ENCODE measurements at places on chromosomes 12 and 14.
A peak's percentile ranks its signal among the peaks of the same experiment; 100 is the strongest.

- no peak for DNase-seq
These were observed at the start of gene DNAJC22 for GRCh38 chr12:49346659-49347310. Gene DNAJC22 (plus strand): TSS chr12:49346888. CDS start chr12:49348873, 1,985 bp downstream.

- DNase-seq: peak; percentile 20
These were observed 31.5 kb downstream of the TMEM63C start for GRCh38 chr14:77212943-77213678.

DNA sequence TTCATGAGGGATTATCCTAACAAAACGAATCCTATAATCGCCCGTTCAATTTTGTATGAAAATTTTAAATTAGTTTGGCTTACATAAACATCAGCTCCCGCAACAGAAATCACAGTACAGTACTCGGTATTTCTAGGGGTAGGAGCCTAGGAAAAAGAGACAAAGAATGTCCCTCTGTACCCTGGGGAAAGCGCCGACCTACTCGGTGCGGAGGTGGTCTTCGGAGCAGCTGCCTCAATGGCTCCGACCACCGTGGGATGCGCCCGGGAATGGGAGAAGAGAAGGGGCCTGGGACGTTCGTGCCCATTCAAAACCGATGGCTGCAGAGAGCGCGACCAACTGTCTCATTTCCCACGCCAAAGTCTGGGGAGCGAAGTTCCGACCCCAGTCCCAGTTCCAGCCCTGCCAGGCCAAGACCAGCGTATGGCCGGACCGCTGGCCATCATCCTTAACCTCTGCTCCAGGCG lies 618 bp downstream of the GNPNAT1 start:
- DNase-seq: peak; percentile 8

- no peak for DNase-seq
These were observed 3.2 kb upstream of the ZNF839 start for GRCh38 chr14:102316338-102316742.

- peak; percentile 81 for DNase-seq
These were observed 10.7 kb downstream of the GPR19 start for GRCh38 chr12:12685305-12685704.

DNA sequence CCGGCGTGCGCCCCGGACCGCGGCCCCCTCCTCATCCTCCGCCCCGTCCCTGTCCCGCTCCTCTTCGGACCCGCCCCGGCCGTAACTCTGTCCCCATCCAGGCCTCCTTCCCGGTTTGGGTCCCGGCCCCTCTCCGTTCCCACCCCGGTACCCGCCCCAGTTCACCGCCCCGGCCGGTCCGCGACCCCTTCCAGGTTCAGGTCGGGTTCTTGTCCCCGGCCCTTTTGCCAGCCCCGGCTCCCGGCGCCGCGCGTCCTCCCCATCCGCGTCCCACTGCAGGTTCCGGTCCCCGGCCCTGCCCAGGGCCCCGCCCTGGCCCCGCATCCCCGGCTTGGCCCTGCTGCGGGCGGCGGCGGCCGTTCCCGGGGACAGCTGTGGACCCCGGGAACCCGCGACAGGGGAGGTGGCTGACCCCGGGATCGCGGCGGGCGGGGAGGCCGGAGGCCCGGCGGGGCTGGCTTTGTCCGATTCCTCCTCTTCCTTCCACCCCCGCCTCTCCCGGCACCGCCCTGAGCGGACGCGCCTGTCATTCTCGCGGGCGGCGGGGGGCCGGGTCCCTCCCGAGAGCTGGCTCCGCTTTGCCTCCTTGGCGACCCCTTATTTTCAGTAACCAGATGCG lies 601 bp downstream of the KLC1 start:
- DNase-seq: no peak

GRCh38 chr14:52412426-52412825 lies 98.3 kb downstream of the PTGER2 start:
- no peak for DNase-seq

- no peak for DNase-seq
These were observed 8.7 kb downstream of the MARK3 start for GRCh38 chr14:103393676-103394626.

DNA sequence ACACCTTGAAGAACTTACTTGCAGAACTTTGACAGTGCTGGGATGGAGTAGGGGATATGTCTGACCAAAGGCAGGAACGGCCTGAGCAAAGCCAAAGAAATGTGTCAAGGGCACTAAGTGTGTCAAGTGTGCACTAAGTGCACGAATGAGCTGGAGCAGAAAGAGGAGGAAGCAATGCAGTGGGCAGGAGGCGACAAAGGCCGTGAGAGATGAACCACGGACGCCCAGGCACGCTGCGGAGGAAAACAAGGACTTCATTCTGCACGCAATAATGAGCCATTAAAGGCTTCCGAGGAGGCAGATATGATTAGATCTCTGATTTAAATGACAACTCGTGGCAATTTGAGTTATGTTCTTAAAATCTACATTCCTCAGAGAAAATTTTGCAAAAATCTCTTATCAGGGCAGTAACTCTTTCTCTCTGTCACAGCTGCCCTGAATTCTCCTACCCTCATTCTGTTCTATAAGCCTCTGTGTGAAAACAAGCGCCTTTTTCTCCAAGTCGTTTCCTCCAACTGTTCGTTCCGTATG lies 25.3 kb downstream of the GRIN2B start:
- DNase-seq: no peak

- DNase-seq: no peak
These were observed 81.6 kb downstream of the PLEKHG7 start for GRCh38 chr12:92784356-92784755.

DNA sequence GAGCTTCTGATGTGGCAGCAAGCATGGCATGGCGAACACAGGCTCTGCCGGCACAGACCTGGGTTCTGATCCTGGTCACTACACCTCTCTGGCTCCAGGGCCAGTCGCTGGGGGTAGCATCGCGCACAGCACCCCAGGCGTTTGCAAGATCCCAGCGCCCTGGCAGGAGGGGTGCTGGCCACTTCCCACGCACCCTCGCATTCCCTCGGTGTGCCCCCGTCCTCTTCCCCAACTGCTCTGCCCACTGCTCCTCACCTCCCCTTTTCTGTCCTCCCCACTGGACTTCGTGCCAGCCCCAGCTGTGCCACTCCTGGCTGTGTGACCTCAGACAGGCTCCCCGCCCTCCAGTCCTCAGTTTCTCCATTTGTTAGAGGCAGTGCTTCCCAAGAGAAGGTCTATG lies 2.8 kb downstream of the CDK2AP1 start:
- DNase-seq: no peak

GRCh38 chr14:69979882-69980281 lies 100.7 kb downstream of the SMOC1 start:
- DNase-seq: no peak

- DNase-seq: no peak
These were observed 33.3 kb downstream of the PPP2R3C start for GRCh38 chr14:35088514-35088913.

- DNase-seq: no peak
These were observed 33.5 kb downstream of the CCNK start for GRCh38 chr14:99514552-99515300.

DNA sequence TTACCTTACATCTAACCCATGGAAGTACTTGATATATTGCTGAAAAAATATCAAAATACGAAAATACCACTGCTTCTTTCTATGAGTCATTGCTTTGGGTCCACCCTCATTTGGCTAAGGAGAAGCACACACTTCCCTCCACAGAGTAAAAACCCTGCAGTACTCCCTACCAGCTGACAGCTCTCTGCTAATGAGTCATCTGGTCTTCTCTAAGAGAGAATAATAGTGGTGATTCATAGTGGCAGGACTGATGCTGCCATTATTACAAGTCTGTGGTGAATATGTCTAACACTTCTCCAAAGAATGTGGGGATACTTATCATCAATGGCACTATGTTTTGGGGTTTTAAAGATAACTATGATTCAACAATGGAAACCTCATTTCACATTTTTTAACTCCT lies 90.7 kb downstream of the PPFIA2 start:
- DNase-seq: peak; percentile 5

- DNase-seq: no peak
These were observed 195.5 kb upstream of the DAAM1 start for GRCh38 chr14:58992935-58993334.

DNA sequence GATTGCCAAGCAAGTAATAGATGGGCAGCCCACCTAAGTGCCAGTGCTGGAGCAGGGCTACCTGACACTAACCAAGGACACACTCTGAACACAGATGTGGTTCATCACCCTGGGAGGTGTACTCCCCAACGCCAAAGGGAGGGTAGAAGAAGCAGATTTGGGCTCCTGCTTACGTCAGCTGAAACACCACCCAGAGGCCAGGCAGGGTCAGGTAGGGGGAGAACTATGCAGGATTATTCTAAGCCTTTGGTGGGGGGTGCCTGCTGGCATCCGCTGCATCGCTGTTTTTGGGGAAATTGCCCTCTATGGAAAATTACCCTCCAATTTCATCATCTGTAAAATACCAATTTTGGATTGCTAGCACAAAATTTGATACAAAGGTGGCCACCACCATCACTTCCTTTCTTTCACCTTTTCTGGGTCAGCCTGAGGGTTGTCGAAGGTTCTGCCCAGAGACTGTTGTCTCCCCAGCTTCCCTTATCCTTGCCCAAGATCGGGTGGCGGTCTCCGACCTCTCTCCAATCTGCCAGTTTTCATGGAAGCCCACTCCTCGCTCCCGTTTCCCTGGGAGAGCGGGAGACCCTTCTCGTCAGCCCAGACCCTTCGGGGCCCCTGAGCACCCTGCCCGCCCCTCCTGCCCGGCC lies 535 bp downstream of the BIN2 start:
- DNase-seq: no peak

- no peak for DNase-seq
These were observed 108.8 kb downstream of the PRKCH start for GRCh38 chr14:61430066-61430757.

DNA sequence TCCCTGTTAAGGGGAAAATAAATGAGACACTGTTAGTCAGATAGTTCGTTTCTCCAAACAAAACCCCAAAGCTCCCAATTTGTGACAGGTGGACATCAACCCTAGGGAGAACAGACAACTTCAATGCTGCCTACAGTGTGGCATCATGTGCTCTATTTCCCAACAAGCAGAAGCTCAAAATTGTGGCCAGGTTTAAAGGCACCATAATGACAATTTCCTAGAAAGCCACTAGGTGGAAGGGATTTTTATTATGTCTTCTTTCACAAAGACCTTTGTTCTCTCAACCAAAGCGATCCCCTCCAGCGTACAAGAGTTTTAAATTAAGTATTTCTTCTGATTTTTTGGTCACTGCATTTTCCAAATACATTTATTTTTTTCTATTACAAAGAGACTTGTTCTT lies 88.0 kb upstream of the MBIP start:
- DNase-seq: no peak

- no peak for DNase-seq
These were observed 463.1 kb downstream of the RAD51B start for GRCh38 chr14:68282479-68283377.

DNA sequence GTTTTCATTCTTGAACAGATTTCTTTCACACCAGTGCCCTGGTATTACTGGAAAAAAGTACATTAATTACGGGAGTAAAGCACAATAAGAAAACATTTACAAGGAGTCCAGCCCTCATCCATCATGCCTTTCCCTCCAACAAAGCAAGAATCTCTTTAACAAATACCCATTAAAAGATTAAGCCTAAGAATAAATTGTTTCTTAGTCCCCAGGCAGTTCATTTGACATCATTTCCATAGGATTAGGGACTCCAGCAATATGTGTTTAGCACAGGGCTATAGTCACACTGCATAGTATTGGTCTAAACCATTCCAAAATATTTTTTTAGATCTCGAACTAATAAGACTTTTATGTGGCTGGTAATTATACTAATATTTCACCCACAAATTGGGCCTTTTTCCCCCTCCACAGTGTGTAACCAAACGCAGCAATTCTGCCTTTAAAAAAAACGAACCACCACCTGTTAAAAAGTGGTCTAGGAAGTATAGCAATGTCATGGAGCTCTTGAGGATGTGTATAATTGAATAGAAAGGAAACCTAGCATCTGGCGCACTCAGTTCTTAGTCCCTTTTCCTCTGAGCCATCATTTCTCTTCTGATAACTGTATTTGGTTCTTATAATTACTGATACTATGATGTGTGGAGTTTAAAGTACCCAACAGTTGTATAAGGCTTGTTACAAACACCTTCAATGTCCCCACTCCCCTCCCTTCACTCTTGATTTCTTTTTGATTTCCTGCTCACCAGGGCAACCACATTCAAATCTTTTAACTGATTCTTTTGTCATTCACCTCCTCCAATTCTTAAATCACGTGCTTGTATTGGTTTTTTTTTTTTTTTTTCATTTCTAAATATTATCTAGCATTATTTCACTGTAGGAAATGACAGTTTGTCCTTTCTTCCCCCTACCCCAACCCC lies 138.7 kb downstream of the ETV6 start:
- no peak for DNase-seq

GRCh38 chr14:104223101-104224041 lies 85.0 kb downstream of the KIF26A start:
- DNase-seq: no peak

GRCh38 chr14:101480747-101481530 lies 80.4 kb upstream of the DIO3 start:
- DNase-seq: no peak

GRCh38 chr14:66910311-66910840 lies 278.9 kb upstream of the GARIN2 start:
- DNase-seq: no peak

DNA sequence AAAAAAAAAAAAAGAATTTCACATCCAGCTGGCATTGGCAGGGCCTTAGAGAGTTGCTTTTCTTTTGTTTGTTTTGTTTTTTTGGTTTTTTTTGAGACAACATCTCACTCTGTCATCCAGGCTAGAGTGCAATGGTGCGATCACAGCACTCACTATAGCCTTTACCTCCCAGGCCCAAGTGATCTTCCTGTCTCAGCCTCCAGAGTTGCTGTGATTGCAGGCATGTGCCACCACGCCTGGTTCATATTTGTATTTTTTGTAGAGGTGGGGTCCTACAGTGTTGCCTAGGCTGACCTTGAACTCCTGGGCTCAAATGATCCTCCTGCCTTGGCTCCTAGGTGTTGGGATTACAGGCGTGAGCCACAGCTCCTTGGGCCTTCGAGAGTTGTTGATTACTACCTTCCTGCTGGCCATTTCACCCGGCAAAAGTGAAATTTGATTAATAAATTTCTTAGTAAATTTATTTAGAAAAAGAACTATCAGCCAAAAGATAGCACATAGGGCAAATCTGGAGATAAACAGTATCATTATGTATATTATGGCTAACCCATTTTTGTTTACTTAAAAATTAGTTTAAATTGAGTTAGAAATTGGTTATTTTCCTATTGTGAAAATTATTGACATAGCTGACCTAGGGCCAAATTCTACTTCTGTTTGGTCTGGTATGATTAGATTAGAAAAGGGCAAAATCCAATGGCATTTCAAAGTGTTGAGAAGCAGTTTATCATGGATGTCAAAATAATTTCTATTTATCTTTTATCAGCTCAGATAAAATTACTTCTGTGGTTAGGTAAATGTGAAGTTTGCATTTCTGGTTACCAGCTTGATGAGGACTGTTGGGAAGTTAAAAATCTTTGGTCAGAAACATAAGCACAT lies 12.6 kb downstream of the ACTR6 start:
- DNase-seq: no peak

- no peak for DNase-seq
These were observed 30.7 kb downstream of the GUCY2C start for GRCh38 chr12:14665354-14666348.

GRCh38 chr14:104602315-104602932 lies 2.1 kb downstream of the TMEM179 start:
- no peak for DNase-seq
